ENCODE measurements at places on chromosomes 3 and 15. TPM values are rescaled to one million over a fixed set of nuclear protein-coding genes. Genes with fewer than 3 reads are reported as not detected.

- DNase-seq: no peak
Observed at GRCh38 chr3:42102571-42102970, 11.4 kb downstream of the TRAK1 start.

DNA sequence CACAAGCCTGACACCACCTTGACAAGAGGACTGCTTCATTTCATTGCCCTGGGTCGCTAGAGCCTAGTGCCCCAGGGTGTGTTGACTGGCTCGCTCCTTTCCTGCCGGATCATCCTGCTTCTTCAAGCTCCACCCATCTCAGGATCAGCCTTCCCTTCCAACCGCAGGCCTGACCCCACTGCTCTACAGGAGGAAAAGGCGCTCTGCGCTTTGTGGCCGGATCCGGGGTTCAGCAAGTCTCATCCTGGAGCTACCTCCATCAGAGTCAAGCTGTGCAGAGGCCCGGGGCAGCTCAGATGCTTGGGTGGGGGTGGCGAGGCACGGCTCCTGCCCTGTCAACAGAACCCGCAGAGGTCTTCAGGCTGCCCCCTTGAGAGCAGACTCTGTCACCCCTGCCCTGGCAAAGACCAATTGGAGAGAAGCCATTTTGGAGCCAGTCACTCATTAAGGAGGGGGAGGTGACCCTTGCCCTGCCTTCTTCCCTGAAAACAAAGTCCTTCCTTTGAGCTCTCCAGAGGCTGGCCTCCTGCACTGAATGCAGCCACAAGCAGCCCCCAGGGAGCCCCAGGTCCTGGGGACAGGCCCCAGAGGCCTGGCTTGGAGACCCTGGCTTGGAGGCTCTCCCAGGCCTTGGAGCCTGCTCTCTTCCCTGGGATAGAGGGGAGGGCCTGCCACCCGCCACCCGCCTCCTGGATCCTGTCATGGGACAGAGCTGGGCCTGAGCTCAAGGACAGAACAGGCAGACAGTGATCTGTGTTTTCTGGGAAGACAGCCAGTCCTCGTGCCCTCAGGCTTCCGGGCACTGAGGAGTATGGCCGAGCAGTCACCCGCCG lies 80.3 kb downstream of the CPN2 start:
- no peak for DNase-seq

GRCh38 chr15:58773024-58773423 lies 1.9 kb downstream of the MINDY2 start:
- DNase-seq: no peak

DNA sequence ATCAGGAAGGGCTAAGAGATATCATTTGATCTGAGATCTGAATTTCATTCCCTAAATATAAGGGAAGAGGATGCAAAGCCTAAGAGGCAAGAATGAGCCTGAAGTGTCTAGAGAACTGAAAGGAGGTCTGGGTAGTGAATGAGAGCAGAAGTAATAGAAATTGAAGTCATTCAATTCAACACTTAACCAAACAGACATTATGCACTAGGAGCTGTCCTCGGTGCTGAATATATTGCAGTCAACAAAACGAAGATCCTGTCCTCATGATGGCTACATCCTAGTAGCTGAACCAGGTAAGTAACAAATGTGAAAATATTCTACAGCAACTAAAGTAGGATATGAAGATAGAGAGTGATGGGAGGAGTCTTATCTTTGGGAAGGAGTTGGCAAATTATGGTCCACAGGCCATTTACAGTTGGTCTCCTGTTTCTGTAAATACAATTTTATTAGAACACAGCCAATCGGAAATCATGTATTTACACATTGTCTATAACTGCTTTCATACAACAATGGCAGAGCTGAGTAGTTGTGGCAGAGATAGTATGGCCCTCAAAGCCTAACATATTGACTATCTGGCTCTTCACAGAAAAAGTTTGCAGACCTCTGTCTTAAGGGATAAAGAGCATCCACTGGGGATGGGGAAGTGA lies 192.9 kb upstream of the CADPS start:
- DNase-seq: peak; percentile 7

DNA sequence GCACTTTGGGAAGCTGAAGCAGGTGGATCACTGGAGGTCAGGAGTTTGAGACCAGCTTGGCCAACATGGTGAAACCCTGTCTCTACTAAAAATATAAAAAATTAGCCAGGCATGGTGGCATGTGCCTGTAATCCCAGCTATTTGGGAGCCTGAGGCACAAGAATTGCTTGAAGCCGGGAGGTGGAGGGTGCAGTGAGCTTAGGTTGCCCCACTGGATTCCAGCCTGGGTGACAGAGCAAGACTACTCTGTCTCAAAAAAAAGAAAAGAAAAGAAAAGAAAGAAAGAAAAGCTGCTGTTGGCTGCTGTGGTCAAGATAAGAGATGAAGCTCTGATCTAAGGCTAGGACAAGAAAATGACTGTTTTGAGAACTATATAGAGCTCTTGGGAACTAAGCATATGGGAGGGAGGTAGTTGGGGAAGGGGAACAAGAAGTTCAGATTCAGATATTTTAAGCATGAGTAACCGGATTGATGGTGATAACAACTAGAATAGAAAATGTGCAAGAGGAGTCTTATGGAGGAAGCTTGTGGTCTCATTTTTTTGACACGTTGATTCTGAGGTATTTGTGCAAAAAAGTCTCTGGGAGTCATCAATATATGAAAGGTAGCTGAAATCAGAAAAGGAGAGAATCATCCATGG lies 25.7 kb downstream of the DNAH12 start:
- DNase-seq: no peak

DNA sequence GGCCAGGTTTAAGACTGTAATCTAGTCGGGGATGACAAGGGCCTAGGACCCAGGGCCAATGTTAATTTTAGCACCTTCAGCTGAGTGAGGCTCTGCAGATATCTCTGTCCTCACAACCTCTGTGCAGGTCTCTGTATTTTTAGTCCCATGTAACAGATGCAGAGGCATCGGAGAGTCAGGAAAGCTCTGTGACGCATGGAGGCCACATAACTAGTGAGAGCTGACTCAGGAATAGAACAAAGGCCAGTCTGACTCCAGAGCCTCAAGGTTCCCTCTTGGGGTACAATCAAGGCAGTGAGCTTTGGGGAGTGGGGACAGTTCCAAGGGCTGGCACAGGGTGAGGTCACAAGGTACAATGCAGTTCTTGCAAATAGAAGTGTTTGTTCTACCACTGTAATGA lies 31.0 kb downstream of the FSTL1 start:
- no peak for DNase-seq

DNA sequence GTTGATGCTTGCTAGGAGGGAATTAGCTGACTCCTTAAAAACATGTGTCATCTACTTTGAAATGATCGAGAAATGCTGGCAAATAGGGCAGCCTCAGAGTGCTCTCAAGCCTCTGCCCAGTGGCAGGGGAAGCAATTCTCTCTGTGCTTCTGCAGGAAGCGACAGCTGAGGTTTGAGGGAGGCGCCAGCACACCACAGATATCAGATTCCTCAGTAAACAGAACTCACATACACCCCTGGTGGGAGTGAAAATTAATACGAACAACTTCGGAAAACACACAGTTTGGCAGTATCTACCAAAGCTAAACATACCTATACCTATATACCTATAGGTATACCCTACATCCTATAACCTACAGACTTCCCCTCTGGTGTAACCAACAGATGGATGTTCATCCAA lies 61.3 kb downstream of the NSMCE3 start:
- no peak for DNase-seq

DNA sequence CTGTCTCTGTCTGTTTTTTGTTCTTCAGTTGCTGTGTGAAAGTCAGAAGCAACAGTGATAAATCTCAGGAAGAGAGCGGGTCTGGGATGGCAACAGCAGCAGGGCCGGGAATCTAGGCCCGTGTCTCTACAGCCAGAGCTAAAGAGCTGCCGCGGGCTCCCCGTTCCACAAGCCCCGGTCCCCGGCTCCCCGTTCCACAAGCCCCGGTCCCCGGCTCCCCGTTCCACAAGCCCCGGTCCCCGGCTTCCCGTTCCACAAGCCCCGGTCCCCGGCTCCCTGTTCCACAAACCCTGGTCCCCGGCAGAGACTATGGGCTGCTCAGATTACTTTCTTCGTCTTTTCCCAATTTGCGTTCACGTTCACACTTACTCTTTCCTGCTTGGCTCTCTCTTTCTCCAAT lies 19.5 kb downstream of the RCCD1 start:
- no peak for DNase-seq

GRCh38 chr15:96296264-96296663 lies 34.2 kb upstream of the NR2F2 start:
- DNase-seq: no peak

DNA sequence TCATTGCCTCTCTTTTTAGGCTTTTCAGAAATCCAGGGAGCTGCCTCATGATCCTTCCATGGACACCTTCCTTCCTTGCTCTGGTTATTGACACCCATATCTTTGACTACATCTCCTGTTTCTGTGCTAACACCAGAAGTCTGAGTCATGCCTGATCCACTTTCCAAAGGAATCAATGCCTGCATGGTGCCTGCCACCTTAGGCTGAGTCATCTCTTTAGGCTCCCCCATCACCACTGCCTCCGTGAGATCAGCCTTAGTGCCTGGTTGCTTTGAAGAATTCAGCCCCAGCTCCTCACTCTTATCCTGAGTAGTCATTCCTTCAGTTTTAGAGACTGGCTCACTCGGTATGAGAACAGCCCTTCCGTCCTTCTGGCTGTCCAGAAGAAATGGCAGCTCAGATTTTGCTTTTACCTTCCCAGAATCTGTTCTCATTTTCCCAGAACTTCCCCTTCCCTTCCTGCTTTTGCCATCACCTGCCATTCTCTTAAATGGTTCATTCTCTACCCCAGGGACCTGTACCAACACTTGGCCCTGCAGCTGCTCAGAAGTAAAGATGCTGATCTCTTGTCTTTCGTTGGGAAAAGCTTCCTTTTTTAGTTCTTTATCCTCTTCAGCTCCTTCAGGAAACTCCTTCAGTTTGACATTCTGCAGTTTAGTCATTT lies 105.3 kb downstream of the MAP4 start:
- peak; percentile 64 for DNase-seq

- no peak for DNase-seq
Observed at GRCh38 chr3:134338201-134338512, 36.1 kb downstream of the AMOTL2 start.

- DNase-seq: no peak
Observed at GRCh38 chr15:93894438-93895036, 336.8 kb upstream of the MCTP2 start.

DNA sequence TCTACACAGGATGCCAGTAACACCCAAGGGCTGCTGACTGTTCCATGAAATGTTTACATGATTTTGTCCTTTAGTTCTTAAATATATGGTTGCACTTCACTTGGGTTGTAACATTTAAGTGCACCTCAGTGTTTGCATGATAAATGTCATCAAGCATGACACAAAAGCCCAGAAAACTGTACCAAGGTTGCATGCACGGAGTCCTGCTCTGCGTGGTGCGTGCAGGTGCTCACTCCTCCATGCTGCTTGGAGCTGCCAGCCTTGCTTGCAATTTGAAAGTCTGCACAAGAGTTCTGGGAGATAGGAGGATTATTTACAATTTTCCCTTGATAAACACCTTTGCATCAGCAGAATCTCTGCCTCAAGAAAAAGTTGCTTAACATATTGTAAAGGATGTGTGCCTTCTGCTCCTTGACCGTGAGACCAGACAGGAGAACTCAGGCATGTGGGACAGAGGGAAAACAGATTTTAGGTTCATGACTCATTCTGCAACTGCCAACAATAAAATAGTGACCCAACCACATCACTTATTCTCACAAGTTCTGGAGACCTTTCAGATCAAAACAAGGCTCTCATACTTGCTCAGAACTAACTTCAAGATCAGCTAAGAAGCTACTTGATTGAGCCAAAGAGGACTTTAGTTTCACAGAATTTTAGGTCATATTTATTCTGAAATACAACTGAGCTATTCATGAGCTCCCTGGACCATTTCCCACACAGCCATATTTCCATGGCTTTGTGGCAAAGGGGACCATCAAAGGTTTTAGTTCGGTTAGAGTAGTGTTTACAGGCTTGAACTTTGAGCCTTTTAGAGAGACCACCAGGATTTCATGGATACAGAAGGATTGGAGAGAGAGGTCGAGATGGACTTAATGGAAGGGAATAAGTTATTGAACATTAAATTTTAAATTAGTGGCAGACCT lies 128.4 kb upstream of the ZBED2 start:
- DNase-seq: no peak

- DNase-seq: no peak
Observed at GRCh38 chr3:171541181-171541580, 81.0 kb upstream of the TNIK start.

DNA sequence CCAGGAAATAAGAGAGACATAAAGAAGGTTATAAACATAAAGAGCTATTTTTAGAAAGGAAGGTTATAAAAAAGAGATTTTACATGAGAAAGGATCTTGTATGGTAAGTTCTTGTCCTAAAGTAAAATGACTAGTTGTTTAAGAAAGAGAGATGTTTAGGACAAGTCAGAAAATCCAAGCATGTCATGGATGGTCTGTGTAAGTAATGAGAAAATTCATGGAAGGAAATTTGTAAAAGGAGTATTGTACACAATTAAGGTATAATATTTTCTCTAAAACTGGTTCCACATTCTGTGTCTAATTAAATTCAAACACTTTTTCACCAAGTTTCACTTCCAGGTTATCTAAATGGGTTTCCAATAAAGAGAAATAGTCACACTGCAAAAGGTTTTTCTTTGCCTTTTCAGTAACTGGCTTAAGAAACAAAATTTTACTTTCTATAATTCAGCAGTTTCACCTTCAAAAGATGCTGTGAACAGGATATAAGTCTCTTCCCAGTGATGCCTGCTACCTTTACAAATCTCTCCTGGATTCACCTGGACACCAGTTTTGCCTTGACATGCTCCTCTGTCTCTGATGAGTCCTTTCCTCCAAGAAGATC lies 455.7 kb downstream of the ZIC1 start:
- no peak for DNase-seq

DNA sequence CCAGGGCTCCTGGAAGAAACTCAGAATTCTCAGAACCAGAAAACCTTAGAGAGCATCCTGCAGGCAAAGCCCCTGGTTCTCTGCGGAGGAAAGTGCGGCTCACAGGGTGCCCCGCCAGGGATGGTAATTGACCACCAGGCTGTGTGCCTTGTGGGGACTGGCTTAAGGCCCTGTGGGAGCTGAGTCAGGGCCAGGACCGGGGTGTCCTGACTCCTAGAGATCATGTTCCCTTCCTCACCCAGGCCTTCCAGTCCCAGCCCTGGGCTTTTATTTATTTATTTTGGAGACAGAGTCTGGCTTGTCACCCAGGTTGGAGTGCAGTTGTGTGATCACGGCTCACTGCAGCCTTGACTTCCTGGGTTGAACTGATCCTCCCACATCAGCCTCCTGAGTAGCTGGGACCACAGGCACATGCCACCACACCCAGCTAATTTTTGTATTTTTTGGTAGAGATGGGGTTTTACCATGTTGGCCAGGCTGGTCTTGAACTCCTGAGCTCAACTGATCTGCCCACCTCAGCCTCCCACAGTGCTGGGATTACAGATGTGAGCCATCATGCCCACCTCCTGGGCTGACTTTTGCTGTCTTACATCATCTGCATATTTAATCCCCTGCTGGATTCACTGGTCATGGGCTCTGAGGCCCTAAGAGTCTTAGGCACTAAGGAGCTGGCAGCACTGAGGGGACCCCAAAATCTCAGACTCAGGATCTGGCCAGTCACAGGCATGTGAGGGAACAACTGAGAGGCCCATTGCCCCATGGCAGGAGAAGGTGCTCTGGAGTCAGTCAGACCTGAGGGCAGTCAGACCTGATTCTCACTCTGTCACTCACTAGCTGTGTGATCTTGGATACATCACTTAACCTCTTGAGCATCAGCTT lies 20.4 kb upstream of the LAMP3 start:
- DNase-seq: no peak

The AGTR1 gene
- not detected for polyA plus RNA-seq

The PRR20G gene
- polyA plus RNA-seq: not detected

The CDV3 gene
- 86.2 TPM for polyA plus RNA-seq

The LIPC gene
- 0.41 TPM for polyA plus RNA-seq

Data from K562 (cell line).